ENCODE measurements at places on chromosomes 7 and 10. TPM values are rescaled to one million over a fixed set of nuclear protein-coding genes. Genes with fewer than 3 reads are reported as not detected.

GRCh38 chr7:97623333-97623732 is 108.6 kb upstream of the TAC1 start:
- no peak overlapping the region for H3K4me3 ChIP-seq
- H3K36me3 ChIP-seq, result no peaks in the 10 kb centered on the region
- H3K27ac ChIP-seq, result no peak overlapping the region

GRCh38 chr10:105950410-105950809 is 1214.1 kb downstream of the SORCS1 start:
- H3K4me1 ChIP-seq, result no peaks in the 10 kb centered on the region
- no peak overlapping the region for H3K27ac ChIP-seq
- DNase-seq, result no peak
- no peaks in the 10 kb centered on the region for H3K27me3 ChIP-seq
- no peaks in the 10 kb centered on the region for H3K36me3 ChIP-seq

- H3K36me3 ChIP-seq, result no peaks in the 10 kb centered on the region
- no peaks in the 10 kb centered on the region for H3K4me1 ChIP-seq
- H3K27ac ChIP-seq, result no peak overlapping the region
- no peak overlapping the region for H3K4me3 ChIP-seq
Observed at GRCh38 chr7:75847707-75848106, 31.1 kb upstream of the RHBDD2 start.

DNA sequence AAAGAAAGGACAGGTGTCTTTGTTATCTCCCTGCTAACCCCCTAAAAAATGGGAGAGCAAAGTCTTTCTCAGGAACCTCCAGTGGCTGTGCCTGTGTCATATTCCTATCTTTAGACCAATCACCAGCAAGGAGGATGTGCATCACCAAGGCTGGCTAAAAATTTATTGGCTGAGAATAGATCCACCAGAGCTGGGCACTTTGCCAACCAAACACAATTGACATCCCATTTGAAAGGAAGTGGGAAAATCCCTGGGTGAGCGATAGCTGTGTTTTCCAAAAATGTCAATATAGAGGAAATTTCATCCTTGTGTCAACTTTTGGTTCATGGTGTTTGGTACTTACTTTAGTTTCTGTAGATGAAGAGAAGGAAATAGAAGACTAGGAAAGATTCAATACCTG is 13.1 kb upstream of the GPR141 start:
- H3K36me3 ChIP-seq, result no peaks in the 10 kb centered on the region
- no peak overlapping the region for H3K27ac ChIP-seq
- no peaks in the 10 kb centered on the region for H3K27me3 ChIP-seq

JAZF1 gene
- 3.7 TPM for polyA plus RNA-seq

Data from CD4-positive, alpha-beta memory T cell (primary cell).